ENCODE measurements at places on chromosomes 1 and 21.

DNA sequence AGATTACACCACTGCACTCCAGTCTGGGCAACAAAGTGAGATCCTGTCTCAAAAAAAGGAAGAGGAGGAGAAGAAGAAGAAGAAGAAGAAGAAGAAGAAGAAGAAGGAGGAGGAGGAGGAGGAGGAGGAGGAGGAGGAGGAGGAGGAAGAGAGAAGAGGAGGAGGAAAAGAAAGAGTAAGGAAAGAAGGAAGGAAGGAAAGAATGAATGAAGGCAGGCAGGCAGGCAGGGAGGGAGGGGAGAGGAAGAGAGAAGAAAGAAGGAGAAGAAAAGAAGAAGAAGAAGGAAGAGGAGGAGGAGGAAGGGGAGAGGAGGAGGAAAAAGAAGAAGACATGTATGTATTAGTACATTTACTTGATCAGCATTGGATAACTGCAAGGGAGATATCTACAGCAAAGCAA lies 26.7 kb downstream of the MIS18A start:
- no peak for DNase-seq

DNA sequence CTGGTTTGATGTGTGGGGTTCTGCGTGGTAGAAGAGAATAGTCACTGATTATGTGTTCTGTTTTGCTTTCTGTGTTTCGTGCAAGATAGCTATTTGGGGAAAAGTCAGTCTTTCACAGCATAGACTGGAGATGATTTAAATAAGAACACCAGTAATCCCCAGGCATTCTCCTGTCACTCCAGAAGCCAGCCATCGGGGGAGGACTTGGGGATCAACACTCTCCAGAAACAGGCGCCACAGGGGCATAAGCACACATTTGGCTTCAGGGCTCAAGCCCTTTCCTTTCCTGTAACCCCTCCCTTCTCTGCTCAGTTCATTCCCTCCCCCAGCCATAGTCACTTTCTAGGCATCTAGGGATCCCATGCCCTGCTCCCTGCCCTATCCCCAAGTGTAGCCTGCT lies 97.3 kb upstream of the BEND5 start:
- no peak for DNase-seq

DNA sequence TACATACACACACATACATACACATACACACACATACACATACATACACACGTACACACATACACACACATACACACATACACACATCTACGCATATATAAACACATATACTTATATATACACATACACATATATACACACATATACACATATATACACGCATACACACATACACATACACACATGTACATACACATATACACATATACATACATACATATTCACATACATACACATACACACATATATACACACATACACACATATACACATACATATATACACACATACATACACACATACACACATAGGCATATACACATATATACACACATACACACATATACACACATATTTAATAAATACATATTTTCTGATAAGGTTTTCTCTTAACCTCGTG lies 324.0 kb downstream of the RPS6KC1 start:
- DNase-seq, result no peak

DNA sequence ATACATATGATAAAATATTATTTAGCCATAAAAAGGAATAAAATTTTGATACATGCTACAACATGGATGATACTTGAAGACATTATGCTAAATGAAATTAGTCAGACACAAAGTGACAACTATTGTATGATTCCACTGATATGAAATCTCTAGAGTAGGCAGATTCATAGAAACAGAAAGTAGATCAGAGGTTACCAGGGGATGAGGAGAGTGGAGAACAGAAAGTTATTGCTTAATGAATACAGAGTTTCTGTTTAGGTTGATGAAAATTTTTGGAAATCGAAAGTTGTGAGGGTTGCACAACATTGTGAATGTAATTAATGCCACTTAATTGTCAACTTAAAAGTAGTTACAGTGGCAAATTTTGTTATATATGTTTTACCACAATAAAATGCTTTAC lies 315.7 kb upstream of the USP25 start:
- DNase-seq, result no peak

- DNase-seq, result no peak
Observed at GRCh38 chr1:177385760-177386698, 215.3 kb downstream of the BRINP2 start.

DNA sequence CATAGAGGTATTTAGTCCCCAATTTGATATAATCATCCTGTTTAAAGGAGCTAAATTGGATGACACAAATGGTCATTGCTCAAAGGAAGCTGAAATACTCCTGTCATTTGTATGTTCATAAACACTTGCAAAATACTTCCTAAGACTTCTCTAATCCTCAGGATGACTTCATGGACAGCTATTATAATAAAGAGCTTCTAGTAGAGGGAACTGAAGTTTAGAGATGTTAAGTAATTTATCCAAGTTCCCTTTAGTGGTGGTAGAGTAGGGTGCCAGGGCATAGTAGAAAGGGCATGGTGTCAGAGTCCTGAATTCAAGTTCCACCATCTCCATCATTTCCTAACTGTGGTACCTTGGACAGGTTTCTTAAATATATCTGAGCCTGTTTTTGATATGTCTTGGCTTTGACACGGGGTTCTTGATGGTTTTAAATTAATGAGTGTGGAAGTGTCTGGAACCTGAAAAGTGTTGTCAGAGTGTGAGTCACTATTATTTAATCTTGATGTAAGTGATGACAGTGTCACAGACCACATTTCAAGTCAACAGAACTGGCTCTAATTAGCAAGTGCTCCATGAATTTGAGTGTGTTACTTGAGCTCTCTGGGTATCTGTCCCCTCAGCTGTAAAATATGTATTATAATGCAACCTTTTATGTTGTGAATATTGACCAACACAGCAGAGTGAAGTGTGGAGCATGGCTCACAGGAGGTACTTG lies 12.1 kb upstream of the GBP6 start:
- DNase-seq, result no peak

- peak; percentile 72 for DNase-seq
Observed at GRCh38 chr1:155078469-155079209, at the start of gene EFNA3. Gene EFNA3, plus strand, starts transcription at chr1:155078837. Its CDS starts 105 bp downstream, at chr1:155078942.

GRCh38 chr1:155934097-155934935 lies at the start of gene KHDC4:
Gene KHDC4, minus strand, starts transcription at chr1:155934413. Its CDS starts 40 bp downstream, at chr1:155934373.
- peak; percentile 99 for DNase-seq

GRCh38 chr1:243831463-243831862 lies 18.6 kb downstream of the AKT3 start:
- no peak for DNase-seq

- DNase-seq, result no peak
Observed at GRCh38 chr21:36100971-36101641, 31.3 kb downstream of the CBR1 start.

DNA sequence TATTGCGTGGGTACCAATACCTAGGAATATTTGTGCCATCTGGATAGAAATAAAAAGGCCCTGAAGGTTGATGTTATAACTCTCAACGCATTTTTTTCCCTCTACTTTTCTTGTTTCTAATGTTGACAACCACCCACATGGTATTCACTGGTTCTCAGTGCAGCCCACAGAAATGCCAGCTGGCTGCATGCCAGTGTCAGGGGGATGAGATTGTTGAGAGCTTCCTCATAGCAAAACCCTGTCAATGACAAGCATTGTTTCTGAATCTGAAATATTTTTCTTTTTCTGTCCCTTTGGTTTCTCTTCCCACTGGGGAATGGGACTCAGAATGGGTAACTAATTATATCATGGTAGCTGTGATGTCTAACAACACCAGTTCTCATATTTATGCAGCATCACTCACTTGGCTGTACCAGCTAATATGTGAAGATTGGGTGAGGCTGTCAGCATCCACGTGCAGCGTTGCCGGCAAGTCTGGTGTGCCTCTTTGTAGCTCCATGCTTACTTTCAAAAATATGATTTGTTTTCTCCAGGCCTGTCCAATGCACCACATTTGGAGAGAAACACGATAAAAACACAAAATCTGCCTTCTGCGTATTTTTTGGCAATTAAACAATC lies 284.6 kb downstream of the PTBP2 start:
- DNase-seq, result no peak

DNA sequence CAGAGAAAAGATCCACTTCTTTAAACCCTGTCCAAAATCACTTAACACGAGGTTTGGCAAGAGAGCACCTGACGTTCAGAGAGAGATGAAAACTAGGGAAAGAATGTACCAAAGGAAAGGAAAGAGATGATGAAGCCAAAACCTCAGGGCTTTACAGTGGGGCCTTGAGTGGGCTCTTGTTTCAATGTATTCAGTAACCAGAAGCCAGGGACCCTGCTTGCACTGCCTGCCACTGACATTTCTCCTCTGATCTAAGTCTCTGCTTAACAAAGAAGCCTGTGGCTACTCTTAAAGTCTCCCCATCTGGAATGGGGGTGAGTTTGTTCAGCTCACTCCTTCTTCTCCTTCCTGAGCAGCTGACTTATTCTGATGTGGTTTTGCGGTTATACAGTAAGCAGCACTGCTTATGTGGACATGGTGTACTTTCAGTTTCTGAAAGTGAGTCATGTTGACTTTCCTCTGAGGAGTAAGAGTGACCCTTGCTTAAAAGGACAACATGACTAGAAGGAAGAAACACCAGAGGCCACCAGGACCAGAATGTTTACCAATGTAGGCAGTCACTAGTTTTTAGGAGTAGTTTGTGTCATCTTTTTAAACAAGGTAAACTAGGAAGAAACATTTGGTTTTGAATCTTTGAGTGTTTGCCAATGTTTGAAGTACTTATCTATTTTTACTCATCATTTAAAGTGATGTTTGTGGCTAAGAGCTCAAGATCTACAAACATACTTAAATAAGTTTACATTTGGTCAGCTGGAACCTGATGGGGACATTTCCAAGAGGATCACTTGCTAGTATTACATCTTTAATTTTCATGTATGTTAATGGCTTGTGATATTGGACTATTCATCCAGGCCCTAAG lies 87.4 kb downstream of the FASLG start:
- DNase-seq, result no peak

GRCh38 chr1:205523891-205524793 lies 19.7 kb downstream of the CDK18 start:
- peak; percentile 13 for DNase-seq

- DNase-seq, result no peak
Observed at GRCh38 chr1:244361764-244362473, 89.8 kb downstream of the ADSS2 start.

DNA sequence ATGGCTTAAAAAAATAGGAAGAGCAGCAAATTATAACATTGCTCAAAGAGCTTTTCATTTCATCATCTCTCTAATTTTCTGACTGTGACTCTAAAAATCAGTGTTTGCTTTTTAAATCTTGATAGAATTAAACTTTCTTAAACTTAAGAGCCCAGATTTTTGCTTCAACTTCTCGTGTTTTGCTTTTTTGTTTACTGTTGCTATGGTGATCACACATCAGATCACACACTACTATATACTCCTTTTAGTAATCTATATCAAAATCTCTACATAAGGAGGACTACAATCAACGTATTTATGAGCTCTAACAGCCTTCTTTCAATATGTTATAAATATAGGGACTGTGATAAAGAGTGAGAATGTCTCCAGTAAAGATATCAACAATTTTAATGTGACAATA lies 537.3 kb downstream of the KCNT2 start:
- no peak for DNase-seq

- no peak for DNase-seq
Observed at GRCh38 chr1:25954282-25954938, 43.5 kb downstream of the PAFAH2 start.

DNA sequence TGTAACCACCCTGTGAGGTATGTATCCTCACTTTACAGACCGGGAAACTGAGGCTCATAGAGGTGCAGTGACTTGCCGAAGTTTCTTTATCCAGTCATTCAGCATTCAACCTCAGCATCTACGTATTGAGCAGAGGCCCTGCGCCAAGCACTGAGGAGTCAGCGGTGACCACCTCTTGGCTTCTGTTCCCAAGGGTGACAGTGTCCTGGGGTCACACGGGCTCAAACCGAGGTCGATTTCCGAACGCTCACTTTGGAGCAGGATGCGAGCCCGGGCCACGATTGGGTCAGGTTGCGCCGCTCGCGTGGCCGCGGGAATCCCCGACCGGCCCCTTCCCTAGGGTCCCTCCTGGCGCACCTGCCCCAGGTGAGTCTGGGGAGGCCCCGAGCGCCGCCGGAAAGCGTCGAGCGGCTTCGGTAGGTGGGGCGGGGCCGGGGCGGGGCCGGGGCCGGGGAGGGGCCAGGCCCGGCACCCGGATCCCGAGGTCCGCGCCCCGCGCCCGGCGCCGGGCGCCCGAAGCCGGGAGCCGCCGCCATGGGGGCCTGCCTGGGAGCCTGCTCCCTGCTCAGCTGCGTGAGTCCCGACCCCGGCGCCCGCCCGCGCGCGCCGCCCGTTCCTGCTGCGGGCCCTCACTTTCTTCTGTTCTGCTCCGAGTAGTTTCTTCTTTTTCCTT lies at the start of gene SERINC2:
Gene SERINC2 (plus strand): TSS at position 482 of the 673 bp plus-strand sequence. CDS start 53 bp downstream, at position 535.
- DNase-seq, result peak; percentile 41

GRCh38 chr1:70518106-70518505 lies 107.0 kb downstream of the CTH start:
- no peak for DNase-seq

DNA sequence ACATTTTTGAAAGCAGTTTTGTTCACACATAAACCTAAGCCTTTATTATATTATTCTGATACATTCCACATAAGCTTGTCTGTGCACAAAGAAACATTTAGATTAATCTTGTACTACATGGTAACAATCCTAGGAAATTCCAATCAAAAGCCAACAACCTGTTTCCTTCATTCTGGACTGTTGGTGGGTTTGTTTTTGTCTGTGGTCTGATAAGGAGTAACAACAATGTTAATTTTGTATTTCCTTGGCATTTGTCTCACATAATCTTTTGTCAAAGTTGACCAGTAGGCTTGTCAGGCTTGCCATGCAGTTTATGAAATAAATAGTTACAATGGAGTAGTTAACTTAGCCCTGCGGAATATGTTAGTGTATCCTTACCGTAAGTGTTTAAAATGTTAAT lies 183.3 kb downstream of the DHRS3 start:
- no peak for DNase-seq

- DNase-seq, result no peak
Observed at GRCh38 chr1:103948526-103948925, 198.8 kb downstream of the AMY1C start.

DNA sequence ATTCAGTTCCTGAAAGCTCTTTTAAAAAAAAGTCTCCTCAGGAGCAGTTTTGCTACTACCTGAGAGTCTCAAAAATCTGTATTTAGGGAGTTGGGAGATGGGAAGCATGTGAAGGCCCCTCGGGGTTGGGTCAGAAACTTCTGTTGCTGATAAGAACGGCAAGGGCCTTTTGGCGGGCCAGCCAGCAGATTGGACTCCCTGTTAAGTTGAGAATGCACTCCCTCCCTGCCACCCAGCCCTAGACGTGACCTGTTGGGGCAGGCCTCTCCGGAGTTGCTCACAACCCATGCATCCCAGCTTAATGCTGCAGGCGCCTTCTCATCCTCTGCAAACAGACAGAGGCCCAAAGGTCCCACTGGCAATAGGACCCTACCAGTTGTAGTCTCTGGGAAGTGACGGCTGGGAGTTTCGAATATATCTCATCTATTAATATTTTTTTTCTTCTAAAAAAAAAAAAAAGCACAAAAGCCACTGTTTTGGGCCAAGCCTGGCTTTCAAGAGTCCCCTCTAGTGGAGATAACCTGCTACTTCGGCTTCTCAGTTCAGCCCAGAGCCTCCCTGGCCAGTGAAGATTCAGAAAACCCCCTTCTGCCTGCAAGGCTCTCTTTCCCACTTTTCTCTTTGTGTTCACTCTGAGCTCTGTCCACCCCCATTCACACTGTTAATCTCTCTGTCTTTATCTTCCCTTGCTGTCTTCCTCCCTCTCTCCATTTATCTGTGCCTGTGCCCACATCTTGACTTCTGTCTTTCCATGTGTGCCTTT lies 5.3 kb downstream of the PLXNA2 start:
- DNase-seq, result no peak
